ENCODE measurements at places on chromosomes 3 and 15.
A peak's percentile ranks its signal among the peaks of the same experiment; 100 is the strongest.

DNA sequence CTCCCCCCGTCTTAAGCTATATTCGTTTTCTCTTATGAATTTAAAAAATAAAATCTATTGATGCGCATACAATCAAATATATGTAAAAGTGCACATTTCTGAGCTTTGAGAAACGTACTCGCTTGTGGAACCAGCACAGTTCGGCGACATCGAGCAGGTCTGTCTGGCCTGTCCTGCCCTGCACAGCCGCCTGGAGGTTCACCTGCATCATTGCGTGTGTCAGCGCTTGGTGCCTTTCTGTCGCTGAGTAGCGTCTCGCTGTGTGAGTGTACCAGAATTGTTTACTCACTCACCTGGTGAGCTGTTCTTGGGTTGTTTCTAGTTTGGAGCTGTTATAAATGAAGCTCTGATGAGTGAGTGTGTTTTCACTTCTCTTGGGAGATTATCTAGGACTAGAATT lies 104.0 kb downstream of the VGLL4 start:
- no peak for DNase-seq

DNA sequence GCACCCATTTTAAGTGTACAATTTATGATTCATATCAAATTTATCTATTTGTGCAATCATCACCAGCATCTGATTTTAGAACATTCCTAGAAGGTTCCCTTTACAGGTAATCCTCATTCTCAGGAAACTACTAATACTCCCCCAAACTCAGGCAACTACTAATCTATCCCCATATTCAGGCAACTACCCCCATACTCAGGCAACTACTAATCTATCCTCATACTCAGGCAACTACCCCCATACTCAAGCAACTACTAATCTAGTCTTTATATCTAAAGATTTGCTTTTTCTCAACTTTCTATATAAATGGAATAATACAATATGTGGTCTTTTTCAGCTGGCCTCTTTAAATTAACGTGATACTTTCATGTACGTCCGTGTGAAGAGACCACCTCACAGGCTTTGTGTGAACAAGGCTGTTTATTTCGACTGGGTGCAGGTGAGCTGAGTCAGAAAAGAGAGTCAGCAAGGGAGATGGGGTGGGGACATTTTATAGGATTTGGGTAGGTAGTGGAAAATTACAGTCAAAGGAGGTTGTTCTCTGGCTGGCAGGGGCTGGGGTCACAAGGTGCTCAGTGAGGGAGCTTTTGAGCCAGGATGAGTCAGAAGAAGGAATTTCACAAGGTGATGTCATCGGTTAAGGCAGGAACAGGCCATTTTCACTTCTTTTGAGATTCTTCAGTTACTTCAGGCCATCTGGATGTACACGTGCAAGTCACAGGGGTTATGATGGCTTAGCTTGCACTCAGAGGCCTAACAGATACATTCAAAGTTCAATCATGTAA lies 1444.5 kb upstream of the CADM2 start:
- DNase-seq, result no peak

GRCh38 chr3:46903341-46904302 lies 26.1 kb downstream of the PTH1R start:
- no peak for DNase-seq

DNA sequence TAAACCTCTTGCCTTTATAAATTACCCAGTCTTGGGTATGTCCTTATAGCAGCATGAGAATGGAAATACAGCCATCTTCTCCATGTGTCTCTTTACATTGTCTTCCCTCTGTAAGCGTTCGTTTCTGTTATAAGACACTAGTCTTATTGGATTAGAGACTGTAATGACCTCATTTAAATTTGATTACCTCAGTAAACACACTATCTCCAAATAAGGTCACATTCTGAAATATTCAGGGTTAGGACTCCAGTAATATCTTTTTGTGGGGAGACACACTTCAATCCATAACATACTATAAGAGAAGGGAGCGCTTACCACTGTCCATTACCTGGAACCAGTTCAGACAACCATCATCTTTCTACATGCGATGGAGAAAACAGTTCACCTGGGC lies 34.3 kb upstream of the CD47 start:
- DNase-seq, result peak; percentile 26

- peak; percentile 29 for DNase-seq
Measured at GRCh38 chr3:98567666-98568270, 25.6 kb downstream of the CPOX start.

DNA sequence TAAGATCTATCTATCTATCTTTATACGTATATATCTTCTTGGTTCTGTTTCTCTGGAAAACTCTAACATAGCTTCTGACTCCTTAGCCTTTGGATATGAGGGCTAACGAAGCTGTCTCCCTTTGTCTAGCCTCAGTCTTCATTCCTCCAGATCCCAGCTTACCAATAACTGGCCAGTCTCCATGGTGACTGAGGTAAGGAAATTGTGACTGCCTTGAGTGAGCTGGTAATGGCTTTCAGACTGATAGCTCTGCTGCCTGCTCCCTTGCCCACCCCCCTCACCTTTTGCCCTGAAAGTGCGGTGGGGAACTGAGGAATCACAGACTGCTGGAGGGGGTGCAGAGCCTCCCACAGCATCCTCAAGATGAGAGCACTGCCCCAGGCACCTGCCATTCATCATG lies 65.8 kb upstream of the ABHD17C start:
- DNase-seq, result no peak

DNA sequence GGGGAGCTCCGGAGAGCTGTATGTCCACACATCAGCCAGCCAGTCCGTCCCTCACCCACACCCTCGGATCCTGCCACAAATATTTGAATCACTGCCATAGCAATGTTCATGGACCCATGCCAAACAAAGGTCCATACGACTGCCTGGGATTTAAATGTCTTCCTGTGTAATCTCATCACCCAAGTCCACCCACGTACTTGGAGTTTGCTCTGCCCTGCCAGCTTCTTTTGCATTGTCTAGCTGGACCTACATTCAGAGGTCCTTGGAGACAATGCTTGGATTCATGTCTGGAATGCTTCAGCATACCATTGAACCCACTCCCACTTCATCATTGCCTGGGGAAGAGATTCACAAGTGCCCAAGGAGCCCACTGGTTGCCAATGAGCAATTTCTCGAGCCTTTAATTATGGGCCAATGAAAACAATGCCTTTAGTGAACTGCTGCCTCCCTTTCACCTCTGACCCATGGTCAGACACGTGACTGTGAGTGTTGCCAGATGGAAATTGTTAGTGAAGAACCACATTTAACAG lies 90.4 kb upstream of the PHLDB2 start:
- no peak for DNase-seq

DNA sequence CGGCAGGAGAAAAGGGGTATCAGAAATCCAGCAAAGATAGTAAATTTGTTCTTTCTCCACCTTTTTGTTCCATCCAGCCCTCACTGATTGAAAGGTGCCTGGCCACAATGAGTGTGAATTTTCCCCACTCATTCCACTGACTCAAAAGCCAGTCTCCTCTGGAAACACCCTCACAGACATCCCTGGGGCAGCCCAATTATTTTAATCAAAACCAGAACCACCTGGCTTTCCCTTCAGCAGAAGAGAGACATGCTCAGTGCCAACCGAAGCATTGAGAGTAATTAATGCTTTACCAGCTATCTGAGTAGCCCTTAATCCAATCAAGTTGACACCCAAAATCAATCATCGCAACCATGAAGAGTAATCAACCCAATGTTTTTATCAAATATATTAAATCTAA lies 1129.6 kb upstream of the GBE1 start:
- no peak for DNase-seq

GRCh38 chr3:133754455-133754854 lies 8.3 kb downstream of the TF start:
- no peak for DNase-seq

- no peak for DNase-seq
Measured at GRCh38 chr3:120931593-120931992, 23.6 kb downstream of the STXBP5L start.

- DNase-seq, result no peak
Measured at GRCh38 chr3:150146991-150147761, 176.5 kb upstream of the PFN2 start.

GRCh38 chr15:45399381-45400212 lies 21.3 kb upstream of the GATM start:
- peak; percentile 47 for DNase-seq

DNA sequence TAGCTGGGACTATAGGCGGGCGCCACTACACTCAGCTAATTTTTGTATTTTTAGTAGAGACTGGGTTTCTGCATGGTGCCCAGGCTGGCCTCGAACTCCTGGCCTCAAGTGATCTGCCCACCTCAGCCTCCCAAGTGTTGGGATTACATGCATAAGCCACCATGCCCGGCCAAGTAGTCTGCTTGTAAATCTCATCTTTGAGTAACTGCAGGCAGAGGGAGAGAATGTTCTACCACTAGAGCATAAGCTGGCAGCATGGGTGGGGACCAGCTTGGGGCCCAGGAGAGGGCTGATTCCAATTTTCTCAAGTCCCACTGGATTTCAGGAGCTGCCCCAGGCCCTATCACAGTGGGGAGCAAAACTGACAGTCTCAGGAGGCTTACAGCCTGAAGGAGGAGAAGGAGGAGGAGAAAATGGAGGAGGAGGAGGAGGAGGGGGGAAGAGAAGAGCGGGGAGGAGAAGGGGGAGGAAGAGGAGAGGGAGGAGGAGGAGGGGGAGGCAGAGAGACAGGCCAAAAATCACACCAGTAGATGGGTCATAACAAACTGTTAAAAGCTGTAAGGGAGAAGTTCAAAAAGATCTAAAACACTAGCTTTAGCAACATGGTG lies 229.1 kb upstream of the IGF1R start:
- no peak for DNase-seq

- no peak for DNase-seq
Measured at GRCh38 chr15:99010768-99011167, 3.2 kb upstream of the PGPEP1L start.

- DNase-seq, result no peak
Measured at GRCh38 chr3:30924763-30925162, 30.3 kb upstream of the GADL1 start.

- DNase-seq, result no peak
Measured at GRCh38 chr3:111936191-111936841, 42.5 kb upstream of the ABHD10 start.

- DNase-seq, result no peak
Measured at GRCh38 chr3:128334086-128334645, 132.5 kb downstream of the DNAJB8 start.

DNA sequence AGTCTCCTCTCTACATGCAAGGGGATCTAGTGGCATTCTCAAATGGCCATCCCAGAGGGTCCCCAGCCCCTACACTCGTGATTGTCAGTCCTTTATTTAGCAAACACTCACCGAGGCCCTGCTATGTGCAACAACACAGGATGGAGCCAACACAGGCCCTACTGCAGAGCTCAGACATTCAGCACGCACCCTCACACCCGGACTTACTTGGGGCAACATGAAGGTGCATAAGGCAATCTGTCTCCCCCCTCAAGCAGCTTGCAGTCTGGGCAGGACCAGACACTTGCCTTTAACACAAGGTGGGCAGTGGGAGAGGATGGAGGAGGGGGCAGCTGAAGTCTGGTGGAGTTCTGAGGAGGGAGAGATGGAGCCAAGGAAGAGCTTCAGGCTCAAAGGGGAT lies 258.4 kb downstream of the XXYLT1 start:
- no peak for DNase-seq

DNA sequence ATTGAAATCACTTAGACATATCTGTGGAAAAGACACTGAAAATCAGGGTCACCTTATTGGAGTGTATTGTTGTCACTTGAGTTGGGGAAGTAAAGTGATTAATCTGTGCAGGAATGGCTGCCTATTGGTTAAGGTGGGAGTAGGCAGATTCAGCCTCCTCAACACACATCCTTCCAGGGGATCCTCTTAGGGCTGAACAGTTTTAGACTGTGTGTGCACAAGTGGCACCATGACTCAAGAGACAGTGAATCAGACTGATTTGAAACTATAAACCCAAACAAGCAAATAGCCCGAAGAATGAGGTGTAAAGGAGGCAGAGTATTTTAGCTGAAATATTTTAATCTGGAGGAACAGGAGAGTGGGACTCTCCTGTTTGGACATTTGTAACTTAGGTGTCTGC lies 4.9 kb downstream of the ABHD17C start:
- no peak for DNase-seq

- DNase-seq, result no peak
Measured at GRCh38 chr15:64792282-64792681, 16.9 kb upstream of the RBPMS2 start.

GRCh38 chr3:129460572-129460971 lies 20.5 kb downstream of the IFT122 start:
- DNase-seq, result no peak

GRCh38 chr3:134910026-134910425 lies 115.0 kb downstream of the EPHB1 start:
- no peak for DNase-seq

DNA sequence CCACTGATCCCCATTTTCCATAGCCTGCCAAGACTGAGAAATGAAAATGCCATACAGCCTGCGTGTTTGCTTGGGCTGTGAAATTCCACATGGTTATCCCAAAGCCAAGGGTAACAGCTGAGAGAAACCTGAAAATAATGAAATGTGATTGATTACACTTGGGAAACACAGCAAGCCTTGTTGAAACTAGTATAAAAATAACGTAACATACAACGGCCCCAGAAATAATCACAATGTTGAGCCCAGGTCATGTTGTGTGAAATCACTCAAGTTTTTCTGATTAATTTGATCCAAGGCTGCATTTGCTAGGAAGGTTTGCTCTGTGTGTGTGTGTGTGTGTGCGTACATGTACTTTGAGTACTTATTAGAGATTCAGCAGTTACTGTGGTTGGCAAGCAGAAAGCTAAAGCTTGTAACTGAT lies 269.0 kb downstream of the OXSM start:
- DNase-seq, result no peak

GRCh38 chr3:48047841-48048464 lies 31.7 kb upstream of the MAP4 start:
- DNase-seq, result no peak

- no peak for DNase-seq
Measured at GRCh38 chr3:53350652-53351051, 3.3 kb upstream of the DCP1A start.

DNA sequence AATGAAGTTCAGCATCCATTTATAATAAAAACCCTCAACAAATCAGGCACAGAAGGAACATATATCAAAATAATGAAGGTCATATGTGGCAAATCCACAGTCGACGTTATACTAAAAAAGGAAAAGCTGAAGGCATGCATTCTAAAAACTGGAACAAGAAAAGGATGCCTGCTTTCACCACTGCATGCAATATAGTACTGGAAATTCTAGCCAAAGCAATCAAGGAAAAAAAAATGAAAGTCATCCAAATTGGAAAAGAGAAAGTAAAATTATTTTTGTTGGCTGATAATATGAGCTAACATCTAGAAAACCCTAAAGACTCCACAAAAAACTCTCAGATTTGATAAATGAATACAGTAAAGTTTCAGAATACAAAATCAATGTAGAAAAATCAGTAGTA lies 1123.2 kb downstream of the TBL1XR1 start:
- no peak for DNase-seq

- DNase-seq, result no peak
Measured at GRCh38 chr15:74259292-74259648, 23.1 kb downstream of the CCDC33 start.

DNA sequence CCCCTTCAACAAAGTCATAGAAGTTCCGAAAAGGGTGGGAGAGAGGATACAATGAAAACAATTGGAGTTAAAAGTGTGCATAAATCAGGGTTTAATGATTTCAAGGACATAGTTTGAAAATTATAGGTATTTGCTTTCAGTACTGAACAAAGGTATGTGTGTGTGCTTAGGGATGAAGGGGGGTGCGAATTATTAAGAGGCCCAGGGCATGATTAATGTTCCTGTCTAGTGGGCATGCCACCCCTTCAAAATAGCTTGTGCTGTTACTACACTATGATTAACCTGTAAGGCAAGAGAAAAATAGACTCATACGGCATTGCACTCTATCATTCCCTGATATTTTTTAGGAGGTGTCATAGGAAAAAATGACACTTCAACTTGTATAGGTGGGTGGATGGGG lies 731.6 kb downstream of the NAALADL2 start:
- DNase-seq, result no peak
